ENCODE measurements at places on chromosomes 7 and 10. TPM values are rescaled to one million over a fixed set of nuclear protein-coding genes. Genes with fewer than 3 reads are reported as not detected.

C7orf57 gene
- total RNA-seq: not detected

CDH23 gene
- 1.9 TPM for total RNA-seq

SGMS1 gene
- 198 TPM for total RNA-seq

TMEM196 gene
- not detected for total RNA-seq

MSMB gene
- total RNA-seq: not detected

SPACDR gene
- total RNA-seq: not detected

TEX36 gene
- not detected for total RNA-seq

CALHM3 gene
- total RNA-seq: not detected

PTF1A gene
- total RNA-seq: not detected

GOLGA7B gene
- total RNA-seq: 19.3 TPM

CHAT gene
- not detected for total RNA-seq

- DNase-seq: no peak
- H3K27me3 ChIP-seq: no peaks in the 10 kb centered on the region
- H3K4me3 ChIP-seq: no peak overlapping the region
- H3K36me3 ChIP-seq: no peaks in the 10 kb centered on the region
These were observed 306.9 kb upstream of the GLI3 start for GRCh38 chr7:42543953-42544352.

DNA sequence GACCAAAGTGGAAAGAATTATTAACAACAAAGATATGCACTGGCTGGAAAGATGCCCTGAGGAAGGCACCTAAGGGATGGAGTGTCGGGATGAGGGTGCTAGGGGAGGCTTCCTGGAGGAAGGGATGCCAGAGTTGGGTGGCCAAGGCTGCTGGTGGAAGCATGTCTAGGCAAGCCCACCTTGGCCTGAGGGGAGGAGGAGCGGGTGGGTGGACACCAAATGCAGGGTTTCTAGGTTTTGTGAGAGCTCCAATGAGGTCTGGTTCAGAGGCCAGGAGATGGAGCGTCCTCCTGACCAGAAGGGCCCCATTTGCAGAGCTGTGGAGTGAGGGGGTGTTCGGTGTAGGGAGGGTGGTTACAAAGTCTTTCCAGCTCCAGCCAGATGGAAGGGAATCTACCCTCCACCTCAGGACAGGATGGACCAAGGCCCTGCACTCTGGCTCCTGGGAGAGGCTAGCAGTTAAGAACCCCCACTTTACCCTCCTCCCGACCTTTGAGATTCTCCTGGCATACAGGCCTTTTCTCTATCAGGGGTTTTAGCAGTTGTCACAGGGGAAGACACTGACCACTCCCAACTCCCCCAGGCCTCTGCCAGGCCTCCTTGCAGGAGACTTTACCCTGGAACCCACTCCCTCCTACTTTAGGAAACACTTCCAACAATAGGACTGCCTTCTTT, 3.0 kb upstream of the DDIT4 start:
- H3K36me3 ChIP-seq: peaks cover 16% of the 10 kb centered on the region
- peaks cover 13% of the 10 kb centered on the region for H3K4me1 ChIP-seq
- H3K27ac ChIP-seq: no peak overlapping the region
- no peaks in the 10 kb centered on the region for H3K27me3 ChIP-seq
- DNase-seq: no peak
- H3K4me3 ChIP-seq: no peak overlapping the region

DNA sequence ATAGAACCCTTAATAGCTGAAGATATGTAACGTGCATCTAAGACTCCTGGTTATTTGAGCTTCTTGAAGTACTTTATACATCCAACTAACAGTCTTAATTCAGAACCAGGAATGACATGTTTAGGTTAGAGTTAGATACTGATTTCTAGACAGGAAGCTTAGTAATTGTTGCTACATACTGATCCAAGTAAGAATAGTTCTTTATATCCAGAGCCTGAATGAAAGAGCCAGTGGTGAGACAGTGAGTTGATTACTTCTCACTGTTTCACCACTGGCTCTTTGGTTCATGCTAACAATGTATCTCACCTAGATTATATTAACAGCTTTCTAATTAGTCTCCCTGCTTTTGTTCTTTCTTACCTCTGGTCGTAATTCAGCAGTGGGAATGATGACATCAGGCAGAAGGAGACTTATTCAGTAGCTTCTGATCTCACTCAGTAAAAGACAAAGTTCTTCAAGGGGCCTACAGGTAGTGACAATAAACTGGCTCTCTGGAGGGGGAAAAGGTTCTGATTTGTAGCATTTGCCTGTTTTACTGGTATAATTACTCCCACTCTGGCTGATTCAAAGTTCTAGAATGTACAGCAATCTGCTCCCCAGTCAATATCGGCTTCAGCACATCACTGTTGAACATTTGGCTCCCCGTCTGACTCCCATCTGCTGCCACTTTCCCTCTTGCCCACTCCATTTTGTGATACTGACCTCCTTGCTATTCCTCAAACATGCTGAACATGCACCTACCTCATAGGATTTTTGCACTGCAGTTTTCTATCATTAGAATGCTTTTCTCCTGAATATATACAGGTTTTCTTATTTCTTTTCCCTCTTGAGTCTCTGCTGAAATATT, 29.1 kb downstream of the MCU start:
- H3K4me1 ChIP-seq: no peaks in the 10 kb centered on the region
- DNase-seq: no peak
- no peak overlapping the region for H3K27ac ChIP-seq
- H3K36me3 ChIP-seq: no peaks in the 10 kb centered on the region

DNA sequence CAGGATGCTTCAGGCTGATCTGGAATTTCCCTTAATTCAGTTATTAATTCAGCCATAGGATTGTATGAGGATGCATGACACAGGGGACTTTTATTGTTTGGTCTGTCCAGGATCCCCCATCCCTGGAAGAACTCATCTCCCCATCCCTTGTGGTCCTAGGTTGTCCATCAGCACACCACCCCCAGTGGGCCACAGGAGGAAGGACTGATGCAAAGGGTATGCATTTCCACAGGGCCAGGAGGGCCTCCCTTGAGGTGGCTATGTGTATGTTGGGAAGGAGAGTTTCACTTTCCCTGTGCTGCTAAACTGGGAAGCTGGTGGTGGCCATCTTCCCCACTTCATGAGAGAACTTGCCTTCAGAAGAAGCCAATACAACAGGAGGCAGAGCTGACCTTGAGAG, 44.6 kb upstream of the GRB10 start:
- no peaks in the 10 kb centered on the region for H3K27me3 ChIP-seq
- H3K27ac ChIP-seq: no peak overlapping the region
- no peaks in the 10 kb centered on the region for H3K4me1 ChIP-seq
- no peak for DNase-seq
- no peaks in the 10 kb centered on the region for H3K36me3 ChIP-seq
- H3K4me3 ChIP-seq: no peak overlapping the region

GRCh38 chr7:138245216-138245615, 169.0 kb downstream of the AKR1D1 start:
- H3K4me1 ChIP-seq: no peaks in the 10 kb centered on the region
- no peaks in the 10 kb centered on the region for H3K36me3 ChIP-seq
- no peak overlapping the region for H3K4me3 ChIP-seq
- no peak overlapping the region for H3K27ac ChIP-seq
- DNase-seq: no peak

DNA sequence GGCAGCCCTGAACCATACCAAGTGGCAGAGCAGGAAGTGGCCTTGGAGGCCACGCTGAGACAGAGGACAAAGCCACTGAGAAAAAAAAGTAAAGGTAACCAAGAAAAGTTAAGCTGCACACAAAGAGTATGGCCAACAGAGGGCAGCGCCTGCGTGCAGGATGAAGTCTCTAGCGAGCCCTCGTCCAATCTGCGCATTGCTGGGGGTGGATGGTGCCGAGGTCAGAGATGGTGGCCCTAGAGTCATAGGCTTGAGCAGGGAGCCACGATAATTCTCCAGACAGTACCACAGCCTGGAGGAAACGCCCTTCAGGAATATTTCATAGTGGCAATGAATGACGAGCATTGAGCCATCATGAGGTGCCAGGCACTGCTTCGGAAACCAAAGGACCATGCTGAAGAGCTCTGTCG, 9.7 kb downstream of the ATP6V0E2 start:
- H3K36me3 ChIP-seq: peaks cover 3% of the 10 kb centered on the region
- peaks cover 8% of the 10 kb centered on the region for H3K4me1 ChIP-seq
- no peak for DNase-seq

DNA sequence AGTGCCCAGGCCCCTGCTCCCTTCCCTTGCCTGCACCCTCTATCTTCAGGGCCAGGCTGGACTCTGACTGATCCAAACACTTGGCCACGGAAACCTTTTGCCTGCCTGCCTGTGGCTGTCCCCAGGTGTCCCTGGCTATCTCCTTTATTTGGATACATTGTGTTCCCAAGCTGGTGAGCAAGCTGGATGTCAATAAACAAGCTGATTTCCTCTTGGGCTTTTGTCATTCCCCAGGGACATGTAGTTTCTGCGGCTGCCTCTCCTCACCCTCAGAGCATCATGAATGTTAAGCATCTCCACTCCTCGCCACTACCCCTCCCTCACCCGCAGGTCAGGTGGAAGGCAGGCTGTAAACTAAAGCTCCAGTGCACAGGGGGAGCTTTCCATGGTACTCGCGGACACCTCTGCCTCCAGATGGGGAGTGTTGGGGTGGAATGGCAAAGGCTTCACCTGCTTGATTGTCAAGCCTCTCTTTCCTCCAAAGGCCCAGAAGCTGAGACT, 6.9 kb downstream of the GHRHR start:
- no peak for DNase-seq
- no peak overlapping the region for H3K27ac ChIP-seq
- no peaks in the 10 kb centered on the region for H3K4me1 ChIP-seq
- no peak overlapping the region for H3K4me3 ChIP-seq
- peaks cover 11% of the 10 kb centered on the region for H3K27me3 ChIP-seq
- no peaks in the 10 kb centered on the region for H3K36me3 ChIP-seq

GRCh38 chr10:28600056-28600455, 67.1 kb downstream of the WAC start:
- peaks cover 9% of the 10 kb centered on the region for H3K36me3 ChIP-seq
- no peak overlapping the region for H3K4me3 ChIP-seq
- no peaks in the 10 kb centered on the region for H3K27me3 ChIP-seq

- H3K4me3 ChIP-seq: no peak overlapping the region
- no peaks in the 10 kb centered on the region for H3K4me1 ChIP-seq
- DNase-seq: no peak
- no peaks in the 10 kb centered on the region for H3K36me3 ChIP-seq
- H3K27me3 ChIP-seq: peaks cover 8% of the 10 kb centered on the region
- H3K27ac ChIP-seq: no peak overlapping the region
These were observed 55.2 kb downstream of the SAMD9 start for GRCh38 chr7:93062599-93062998.

- DNase-seq: no peak
- no peak overlapping the region for H3K4me3 ChIP-seq
These were observed 14.7 kb downstream of the KCNMA1 start for GRCh38 chr10:77622889-77623291.

DNA sequence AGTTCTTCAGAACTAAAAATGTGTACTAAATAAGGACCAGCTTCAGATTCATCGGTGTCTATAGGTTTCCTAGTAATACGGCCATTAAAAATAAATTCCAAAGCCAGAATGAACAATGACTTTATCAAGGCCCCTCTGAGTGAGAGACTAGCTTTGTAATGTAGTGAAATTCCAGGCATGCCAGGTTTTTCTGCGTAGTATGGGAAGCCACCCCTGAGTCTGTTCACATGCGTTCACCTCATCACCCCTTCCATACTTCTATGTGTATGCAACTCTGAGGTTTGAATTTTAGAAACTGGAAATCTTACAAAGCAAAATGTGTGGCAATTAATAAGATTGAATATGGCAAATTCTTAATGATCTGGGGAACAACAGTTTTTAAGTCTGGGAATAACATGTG, 24.5 kb downstream of the RNF32 start:
- DNase-seq: no peak
- no peak overlapping the region for H3K27ac ChIP-seq
- H3K4me3 ChIP-seq: no peak overlapping the region
- no peaks in the 10 kb centered on the region for H3K4me1 ChIP-seq
- peaks cover 10% of the 10 kb centered on the region for H3K36me3 ChIP-seq

DNA sequence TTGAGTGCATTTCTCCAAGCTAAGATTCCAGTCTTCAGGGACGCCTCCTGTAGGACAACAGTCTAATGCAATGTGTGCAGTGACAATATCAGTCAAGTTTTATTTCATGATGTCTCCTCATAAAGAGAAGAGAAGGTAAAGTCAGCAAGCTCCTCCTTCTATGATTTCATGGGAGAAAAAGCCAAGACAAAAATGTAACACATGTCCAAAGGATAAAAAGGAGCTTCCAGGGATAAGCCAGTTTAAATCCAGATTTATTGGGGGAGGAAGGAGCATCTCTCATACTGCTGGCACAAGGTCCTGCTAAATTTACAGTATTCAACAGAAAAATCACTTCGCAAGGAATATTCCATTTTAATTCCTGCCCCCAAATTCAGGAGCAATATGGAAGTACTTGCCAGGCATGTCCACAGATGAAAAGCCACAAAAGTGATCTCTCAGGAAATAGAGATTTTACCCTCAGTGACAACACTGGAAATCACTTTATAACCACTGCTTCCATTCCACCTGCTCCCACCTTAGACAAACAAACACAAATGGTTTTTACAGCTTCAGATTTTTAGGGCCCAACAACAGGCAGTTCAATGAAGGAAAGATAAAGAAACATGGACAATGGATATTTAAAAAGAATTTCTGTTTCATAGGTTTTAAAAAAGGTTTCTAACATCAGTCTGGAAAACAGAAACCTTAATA, 677.5 kb upstream of the C7orf33 start:
- no peak overlapping the region for H3K4me3 ChIP-seq
- no peak for DNase-seq
- no peaks in the 10 kb centered on the region for H3K27me3 ChIP-seq
- no peaks in the 10 kb centered on the region for H3K36me3 ChIP-seq
- no peaks in the 10 kb centered on the region for H3K4me1 ChIP-seq

DNA sequence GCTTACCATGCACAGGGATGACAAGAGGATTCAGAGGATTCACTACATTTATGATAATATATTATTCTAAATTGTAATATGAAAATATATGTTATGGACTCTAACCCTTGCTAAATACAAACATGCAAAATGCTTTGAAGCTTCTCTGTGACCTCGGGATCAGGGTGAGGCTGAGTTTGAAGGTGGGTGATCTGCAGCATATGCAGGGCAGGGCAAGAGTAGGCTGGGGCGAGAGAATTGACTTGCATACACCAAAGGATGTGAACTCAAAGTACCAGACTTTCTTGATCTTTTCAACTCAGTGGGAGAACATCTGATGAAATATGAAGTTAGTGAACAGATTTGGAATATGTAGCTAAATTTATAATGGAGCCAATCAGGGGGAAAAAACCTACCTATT, 57.0 kb downstream of the GPR158 start:
- no peak overlapping the region for H3K27ac ChIP-seq
- no peaks in the 10 kb centered on the region for H3K27me3 ChIP-seq
- H3K36me3 ChIP-seq: no peaks in the 10 kb centered on the region
- H3K4me1 ChIP-seq: no peaks in the 10 kb centered on the region
- no peak overlapping the region for H3K4me3 ChIP-seq

DNA sequence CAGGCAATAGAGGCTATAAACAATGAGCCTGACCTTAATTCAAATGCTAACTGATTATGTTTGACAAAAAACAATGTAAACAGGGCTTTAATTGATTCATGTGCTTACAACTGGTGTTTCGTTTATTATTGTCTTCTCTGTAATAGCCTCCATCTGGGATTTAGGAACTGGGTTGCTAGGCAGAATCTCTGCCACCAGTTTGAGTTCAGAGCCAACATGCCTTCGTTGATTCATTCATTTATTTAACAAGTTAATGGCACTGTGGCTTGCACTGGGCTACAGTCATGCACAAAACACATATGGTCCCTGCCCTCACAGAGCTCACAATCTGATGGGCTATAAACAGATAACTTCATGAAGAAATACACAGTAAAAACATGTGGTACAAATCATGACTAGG, 19.6 kb upstream of the CDHR3 start:
- H3K36me3 ChIP-seq: no peaks in the 10 kb centered on the region
- H3K4me3 ChIP-seq: no peak overlapping the region
- no peaks in the 10 kb centered on the region for H3K27me3 ChIP-seq
- no peaks in the 10 kb centered on the region for H3K4me1 ChIP-seq
- DNase-seq: no peak
